ENCODE measurements at places on chromosomes 4 and X.

- no peak for DNase-seq
Observed at GRCh38 chr4:184641451-184641850, 7.8 kb downstream of the CASP3 start.

DNA sequence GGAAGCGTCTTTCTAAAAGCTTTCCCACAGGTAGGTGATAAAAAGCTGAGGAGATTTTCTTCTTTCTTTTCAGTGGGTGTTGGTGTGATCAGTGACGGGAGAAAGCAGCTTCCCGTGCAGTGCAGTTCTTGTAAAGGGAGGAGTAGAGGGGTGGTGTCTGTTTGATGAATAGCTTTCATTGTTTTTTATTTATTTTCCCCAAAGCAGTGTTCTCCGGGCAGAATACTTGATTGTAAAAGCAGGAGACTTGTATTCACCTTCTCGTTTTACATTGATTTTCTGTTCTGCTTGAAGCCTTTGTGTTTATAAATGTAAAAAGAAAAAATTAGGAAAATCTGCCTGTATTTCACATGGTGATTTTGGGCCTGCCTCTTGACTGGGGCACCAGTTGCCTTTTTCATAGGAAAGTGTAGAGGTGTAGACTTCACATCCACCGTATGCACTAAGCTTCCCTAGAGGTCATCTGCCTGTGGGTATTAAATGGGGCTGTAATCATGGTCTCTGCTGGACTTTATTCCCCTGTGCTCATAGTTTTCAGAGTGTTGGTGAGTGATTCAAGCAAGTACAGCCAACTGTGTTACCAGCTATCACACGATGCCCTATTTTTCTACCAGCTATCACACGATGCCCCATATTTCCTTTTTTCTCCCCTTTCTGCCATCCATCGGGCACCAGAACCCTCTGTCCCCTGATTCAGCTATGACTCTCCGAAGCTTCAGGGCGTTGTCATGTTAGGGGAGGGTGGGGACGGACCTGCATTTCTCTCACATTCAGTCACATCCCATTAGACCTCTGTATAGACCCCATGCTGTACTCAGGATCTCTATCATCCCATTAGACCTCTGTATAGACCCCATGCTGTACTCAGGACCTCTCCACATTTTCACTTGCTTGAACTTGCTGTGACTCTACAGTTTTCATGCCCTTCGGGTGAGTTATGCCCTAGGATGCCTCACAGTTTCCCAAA lies 526.5 kb downstream of the TRIML1 start:
- no peak for DNase-seq

DNA sequence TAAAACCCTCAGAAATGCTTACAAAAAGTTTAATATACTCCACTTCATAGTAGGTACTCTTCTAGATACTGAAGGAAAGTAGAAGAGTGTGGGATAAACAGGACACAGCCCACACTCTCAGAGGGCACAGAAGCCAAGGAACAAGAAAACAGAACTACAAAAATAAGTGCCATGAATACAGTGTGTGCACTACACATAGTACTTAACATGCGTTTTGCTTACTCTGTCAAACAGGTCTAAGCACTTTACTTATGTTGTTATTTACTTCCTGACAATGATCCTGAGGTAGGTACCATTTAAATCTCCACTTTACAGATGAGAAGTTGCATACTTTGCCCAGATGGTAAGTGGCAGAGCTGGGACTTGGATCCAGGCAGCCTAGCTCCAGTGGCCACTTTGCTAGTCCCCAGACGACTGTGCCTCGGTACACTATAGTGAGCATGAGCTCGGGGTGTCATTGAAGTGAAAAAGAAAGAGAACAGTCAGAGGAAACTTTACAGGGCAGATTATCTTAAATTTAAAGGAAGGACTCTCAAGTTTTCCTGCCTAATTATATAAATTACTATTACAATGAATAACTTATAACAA lies 120.3 kb downstream of the BANK1 start:
- DNase-seq = no peak

- DNase-seq = no peak
Observed at GRCh38 chr4:78722320-78722719, 53.8 kb upstream of the BMP2K start.

- DNase-seq = no peak
Observed at GRCh38 chr4:106503116-106504050, 134.8 kb upstream of the GIMD1 start.
